ENCODE measurements at places on chromosomes 11 and 22.

DNA sequence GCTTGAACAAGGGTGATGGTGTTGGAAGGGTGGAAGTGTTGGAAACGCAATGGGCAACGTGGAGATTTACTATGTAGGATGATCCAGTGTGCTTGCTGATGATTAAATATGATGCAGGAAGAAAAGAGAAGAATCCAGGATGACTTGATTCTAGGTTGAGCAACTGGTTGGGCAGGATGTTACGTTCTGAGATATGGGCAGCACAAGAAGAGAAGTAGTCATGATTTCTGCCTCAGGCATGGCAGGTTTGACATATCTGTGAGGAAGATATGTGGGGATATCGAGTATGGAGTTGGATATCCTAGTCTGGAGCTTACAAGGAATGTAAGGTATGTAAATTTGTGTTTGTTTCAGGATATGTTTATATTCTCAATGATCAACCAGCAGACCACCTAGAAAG lies 1.9 kb downstream of the OR52K1 start:
- DNase-seq, result no peak

- DNase-seq, result no peak
These were observed 812 bp upstream of the OR5A2 start for GRCh38 chr11:59427068-59427382.

- DNase-seq, result no peak
These were observed 108.3 kb upstream of the SESN3 start for GRCh38 chr11:95339086-95339901.

DNA sequence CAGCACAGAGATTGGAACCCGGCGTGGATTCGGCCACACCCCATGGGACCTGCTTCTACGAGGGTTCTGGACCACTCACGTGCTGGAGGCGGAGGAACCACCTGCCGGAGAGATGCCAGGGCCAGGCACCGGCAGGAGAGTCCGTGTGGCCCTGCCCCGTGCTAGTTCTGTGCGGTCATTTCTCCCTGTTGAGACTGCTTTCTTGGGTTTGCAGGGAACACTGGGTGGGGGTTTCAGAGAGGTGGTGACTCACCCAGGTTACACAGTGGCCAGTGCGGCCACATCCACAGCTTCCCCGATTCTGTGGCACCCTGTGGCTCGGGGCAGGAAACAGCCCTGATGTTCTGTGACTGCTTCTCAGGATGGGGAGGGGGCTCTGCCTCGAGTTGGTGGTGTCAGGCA lies 3.6 kb upstream of the PHLDA2 start:
- DNase-seq, result no peak

DNA sequence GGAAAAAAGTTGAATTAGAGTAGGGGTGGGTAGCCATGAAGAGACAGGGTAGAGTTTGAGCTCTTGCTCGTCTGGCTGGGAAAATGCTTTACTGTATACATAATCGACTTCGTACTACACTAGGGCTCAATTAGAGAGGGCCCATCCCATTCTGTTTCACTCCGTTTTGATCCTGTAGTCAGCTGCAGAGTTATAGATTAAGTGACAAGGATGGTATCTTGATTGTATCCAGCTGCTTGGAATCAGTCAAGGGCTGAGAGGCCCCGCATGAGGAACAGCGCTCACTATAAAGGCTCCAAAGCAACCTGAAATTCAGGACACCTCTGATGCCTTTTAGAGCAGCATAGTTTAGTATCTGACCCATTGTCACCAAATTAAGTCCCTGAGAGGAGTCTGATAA lies 81.6 kb downstream of the ALX4 start:
- DNase-seq, result no peak

- DNase-seq, result no peak
These were observed 15.6 kb downstream of the SDHAF2 start for GRCh38 chr11:61445516-61445915.

GRCh38 chr22:36221799-36222751 lies 17.3 kb downstream of the APOL2 start:
- DNase-seq, result peak; percentile 52

DNA sequence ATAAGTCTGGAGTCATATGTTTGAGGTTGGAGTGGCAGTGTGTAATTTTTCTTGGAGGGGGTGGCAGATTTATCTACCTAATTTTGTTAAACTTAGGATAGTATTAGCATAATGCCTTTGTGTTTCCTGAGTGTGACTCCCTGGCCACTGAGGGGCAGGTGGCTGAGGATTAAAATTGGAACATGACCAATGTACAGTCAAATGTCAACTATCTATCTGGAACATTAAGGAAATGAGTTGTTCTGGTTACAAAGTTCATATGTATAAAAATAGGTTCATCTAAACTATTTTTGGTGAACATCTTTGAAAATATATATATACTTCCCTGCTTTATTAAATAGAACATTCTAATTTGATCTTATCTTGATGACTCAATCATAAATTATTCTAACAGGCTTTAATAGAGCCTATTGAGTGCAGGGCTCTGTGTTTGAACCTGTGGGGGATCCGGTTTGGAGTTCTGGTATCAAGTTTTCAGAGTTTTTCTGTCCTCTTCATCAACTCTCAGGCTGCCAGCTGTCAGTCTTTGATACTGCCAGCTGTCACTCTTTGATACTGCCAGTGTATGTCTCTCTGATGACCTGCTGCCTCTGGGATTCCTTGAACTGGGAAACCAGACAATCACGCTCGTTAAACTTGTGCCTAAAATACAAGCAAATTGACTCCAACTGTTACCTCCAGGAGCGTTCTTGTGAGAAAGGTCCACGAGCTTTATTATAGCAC lies 309.6 kb downstream of the METTL15 start:
- DNase-seq, result no peak

DNA sequence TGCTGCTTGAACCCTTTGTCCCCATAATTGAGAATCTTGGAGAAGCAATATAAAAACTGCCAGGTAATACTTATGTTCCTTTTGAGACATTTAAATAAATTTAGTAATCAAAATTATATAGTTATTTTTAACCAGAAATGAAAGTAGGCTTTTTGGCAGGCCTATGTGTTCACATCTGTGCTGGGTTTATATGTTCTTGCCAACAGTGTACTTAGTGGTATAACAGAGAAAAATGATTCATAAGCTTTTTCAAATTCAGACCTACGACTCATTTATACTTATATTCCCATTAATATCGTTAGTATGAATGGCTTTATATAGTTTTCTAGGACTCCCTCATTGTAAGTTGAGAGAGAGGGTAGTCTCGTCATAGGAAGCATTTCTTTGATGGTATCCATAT lies 79.0 kb downstream of the DDX10 start:
- no peak for DNase-seq

DNA sequence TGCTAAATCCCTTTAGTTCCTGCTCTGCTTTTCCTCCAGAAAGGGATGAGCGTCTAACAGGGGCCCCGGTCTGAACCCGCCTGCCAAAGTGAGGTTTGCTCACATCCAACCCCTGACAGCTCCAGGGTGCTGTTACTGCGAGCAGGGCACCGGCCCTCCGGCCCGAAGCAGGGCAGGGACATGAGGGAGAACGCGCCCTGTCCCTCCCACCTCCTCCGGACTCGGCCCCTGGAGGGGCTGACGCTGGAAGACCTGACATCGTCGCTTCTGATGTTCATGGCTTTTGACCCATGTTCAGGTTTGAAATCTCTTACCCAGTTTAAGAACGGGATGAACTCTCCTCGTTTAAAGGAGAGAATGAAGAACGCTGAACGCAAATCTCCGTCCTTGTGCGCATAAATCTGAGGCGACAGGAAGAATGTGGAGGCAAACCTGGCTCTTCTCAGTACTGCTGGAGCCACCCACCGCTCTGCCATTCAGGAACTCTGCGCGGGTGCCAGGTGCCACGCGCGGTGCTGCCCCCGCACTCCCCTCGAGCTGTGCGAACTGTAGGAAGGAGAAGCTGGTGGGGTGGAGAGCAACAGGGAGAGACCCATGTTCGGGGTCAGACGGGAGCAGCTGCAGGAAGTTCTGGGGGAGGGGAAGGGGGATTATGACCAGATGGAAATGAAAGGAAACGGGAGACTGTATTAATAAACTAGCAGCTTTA lies 826 bp upstream of the EEF1G start:
- DNase-seq, result peak; percentile 47

DNA sequence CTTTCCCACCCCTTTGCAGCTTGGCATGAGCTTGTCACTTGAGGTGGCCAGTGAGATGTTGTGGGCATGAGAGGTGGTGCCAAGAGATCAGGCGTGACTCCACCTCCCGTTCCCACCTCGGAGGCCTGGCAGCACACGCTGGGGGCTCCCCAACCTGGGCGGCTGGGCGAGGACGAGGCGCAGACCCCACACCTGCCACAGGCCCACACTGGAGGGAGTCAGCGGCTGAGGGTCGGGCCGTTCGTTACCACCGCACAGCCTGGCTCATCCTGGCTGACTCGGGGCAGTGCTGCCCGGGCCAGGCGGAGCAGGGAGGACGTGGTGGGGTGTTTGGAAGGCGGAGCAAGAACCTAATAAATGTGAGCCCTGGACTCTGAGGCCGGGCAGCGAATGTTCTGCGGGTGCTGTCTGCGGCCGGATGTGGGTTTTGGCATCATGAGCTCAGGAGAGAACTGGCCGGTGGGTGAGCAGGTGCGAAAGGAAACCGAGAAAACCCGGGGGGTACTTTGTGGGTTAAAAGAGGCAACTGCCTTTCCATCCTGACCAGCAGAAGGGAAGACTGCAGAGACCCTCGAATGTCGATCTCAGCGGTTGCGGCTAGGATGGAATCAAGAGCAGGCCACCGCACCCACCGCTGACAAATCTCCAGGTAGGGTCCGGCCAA lies 10.2 kb upstream of the IFITM3 start:
- DNase-seq, result no peak

DNA sequence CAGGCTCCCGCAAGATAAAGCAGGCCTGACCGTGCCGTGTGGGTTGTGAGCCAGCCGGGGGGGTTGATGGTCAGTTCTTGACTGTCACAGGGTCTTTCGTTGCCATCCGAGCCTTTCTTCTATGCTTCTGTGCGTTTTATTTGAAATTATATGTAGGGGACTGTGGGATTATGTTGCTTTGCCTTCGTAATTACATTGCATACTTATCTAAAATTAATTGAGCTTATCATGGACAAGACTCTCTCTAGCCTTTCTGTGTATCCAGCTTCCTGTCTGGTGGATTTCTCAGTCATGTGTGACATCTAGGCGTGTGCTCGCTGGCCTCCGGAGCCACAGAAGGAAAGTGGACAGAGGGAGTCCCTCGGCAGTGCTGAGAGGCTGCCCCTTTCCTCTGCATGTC lies 93.2 kb downstream of the TBC1D22A start:
- no peak for DNase-seq

GRCh38 chr11:117933475-117933874 lies 4.3 kb upstream of the TMPRSS13 start:
- no peak for DNase-seq

GRCh38 chr11:64762277-64762673 lies 2.5 kb upstream of the PYGM start:
- no peak for DNase-seq

DNA sequence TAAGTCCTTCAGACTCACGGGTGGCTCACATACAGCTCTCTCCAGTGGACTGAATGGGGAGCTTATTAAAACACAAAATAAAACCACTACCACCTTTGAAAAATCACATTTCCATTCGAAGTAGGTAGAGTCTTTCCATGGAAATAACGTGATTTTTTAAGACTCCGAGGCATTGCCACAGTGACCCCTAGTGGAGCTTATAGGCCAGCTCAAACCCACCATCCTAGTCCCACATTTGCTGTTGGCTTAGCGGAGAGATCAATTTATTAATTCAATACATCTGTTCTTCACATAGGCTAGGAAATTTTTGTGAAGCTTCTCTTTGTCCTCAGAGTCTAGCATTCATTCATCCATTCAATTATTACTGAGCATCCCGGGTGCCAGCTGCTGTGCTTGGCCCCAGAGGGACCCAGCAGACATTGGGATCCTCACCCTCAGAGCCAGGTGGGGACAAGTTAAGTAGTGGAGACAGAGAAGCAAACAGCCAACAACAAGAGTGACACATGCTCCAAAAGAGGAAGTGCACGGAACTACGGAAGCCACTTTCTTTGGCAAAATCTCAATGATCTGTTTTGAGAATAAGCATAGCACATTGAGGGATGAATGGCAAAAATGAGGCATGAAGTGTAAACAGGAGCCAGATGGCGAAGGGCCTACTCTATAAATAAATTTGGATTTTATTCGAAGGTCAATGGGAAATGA lies 10.2 kb upstream of the P4HA3 start:
- DNase-seq, result peak; percentile 14

- peak; percentile 27 for DNase-seq
These were observed 176.2 kb downstream of the BUD13 start for GRCh38 chr11:116596346-116597260.

DNA sequence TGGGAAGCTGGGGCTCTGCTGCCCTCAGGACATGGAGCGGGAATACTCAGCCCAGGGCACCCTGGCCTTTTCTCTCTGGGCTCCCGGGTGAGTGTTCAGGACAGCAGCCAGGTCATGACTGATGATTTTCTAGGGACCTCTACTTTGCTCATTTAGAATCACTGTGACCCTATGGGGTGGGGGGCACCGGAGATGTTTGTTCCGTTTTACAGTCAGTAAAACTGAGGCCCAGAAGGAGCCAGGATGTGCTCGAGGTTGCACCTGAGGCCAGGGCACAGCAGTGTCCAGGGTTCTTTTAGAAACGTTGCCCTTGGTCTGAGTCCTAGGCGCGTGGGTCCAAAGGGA lies 48.1 kb downstream of the SMIM38 start:
- no peak for DNase-seq

- DNase-seq, result no peak
These were observed 330.7 kb downstream of the TTC28 start for GRCh38 chr22:28348613-28349609.

- DNase-seq, result no peak
These were observed 103.1 kb upstream of the PITPNB start for GRCh38 chr22:28021998-28022660.

DNA sequence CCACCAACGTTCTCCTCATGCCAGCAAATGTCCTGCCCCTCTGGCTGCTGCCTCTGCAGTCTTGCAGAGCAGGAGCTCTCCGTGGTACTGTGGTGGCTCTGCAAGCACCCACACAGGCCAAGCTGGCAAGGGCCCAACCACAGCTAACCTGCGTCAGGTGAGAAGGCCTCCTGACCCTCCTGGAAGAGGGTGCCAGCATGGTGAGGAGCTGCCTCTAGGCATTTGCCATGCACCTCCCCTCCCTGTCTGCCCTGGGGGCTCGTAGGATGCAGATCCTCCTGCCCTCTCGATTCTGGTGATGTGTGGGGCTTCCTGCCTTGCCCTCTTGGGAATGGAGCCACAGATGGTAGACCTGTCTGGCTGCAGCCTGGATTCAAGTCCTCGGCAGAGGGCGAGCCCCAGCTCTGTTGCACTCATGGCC lies 1408.8 kb downstream of the TBC1D22A start:
- DNase-seq, result no peak

DNA sequence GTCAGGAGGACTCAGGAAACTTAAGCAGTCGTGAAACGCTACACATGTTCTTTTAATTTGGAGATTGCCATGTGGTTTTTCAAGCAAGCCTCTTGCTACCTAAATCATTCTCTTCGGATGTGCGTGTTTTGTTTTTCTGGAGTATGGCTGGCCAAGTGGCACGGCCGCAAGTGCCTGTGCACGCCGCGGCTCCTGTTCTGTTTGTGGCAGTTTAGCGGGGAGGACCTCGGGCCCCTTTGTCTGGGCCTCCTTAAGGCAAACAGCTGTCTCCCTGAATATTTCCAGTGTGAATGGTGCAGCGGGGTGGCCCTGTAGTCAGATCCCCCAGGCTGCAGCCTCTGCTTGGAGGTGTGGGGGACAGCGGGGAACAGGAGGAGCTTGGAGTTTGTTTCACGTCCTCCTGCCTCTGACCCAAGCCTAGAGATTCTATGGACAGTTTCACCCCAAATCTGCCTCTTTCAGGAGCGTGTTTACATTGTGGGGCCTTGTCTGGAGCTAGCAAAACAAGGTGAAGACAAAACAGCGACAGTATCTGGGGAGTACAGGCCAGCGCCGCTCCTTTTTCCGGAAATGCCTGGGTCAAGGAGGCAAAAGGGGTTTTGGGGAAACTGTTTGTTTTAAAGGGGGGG lies 1.3 kb downstream of the LRP5 start:
- DNase-seq, result no peak

GRCh38 chr11:133525976-133526375 lies 6.3 kb downstream of the OPCML start:
- DNase-seq, result no peak
